Activated naive CD4-positive, alpha-beta T cell treated with anti-CD3 and anti-CD28 coated beads for 36 hours (primary cell): ENCODE measurements at places on chromosomes 7 and 10. TPM values are rescaled to one million over a fixed set of nuclear protein-coding genes. Genes with fewer than 3 reads are reported as not detected.
A peak's percentile ranks its signal among the peaks of the same experiment; 100 is the strongest.

DNA sequence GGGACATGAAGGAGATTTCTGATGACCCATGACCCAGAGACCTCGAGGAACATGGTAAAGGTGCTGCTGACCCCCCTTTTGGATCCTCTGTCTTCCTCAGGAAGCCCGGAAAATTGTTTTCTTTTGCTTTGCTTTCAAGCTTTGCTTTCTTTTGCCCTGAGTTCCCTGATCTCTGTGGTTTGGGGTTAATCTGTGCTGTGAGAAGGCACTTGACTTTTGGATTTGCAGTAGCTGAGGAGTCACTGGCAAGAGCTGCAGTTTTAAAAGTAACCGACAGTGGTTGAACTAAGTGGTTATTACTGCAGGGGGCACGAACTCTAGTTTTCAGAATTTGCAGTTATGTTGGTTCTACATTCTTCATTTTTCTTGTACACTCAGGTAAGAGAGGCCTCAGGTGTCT is 53.0 kb downstream of the PDZD8 start:
- no peak for DNase-seq

DNA sequence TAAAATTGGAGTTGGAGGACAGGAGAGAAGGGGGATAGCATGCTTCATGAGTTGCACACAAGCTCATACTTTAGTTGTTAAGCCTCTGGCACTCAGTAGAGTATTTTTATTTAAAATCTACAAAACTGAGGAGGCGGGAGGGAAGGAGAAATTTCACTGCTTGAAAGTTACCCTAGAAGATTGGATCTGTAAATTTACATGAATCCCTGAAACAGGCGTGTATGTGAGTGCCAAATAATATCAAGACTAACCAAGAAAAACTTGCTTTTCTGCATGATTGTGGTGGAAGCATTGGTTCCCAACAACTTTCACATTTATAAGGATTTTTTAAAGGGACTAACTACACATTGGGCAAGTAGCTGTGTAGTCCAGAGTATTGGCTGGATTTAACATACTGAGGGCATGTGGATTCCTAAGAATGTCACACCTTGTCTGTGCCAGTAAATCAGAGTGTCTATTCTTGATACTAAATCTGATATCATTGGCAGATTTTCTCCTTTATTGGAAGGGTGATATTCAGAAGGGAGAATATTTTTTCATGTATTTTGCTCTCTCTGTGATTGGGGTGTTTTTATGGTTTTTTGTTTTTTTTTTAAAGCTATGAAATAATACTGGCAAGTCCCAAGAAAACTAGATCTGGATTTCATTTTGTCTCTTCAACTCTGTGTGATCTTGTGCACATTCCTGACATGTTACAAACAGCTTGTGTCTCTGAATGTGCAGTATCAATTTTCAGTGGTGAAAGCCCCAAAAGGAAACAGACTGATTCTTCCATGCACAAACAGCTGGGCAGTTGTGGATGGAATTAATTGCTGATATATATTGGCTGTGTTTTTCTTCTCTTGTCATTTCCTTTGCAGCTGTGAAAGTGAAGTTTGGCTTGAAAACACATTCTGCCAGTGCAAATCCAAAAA is 67.2 kb downstream of the ADD3 start:
- no peak for DNase-seq

DNA sequence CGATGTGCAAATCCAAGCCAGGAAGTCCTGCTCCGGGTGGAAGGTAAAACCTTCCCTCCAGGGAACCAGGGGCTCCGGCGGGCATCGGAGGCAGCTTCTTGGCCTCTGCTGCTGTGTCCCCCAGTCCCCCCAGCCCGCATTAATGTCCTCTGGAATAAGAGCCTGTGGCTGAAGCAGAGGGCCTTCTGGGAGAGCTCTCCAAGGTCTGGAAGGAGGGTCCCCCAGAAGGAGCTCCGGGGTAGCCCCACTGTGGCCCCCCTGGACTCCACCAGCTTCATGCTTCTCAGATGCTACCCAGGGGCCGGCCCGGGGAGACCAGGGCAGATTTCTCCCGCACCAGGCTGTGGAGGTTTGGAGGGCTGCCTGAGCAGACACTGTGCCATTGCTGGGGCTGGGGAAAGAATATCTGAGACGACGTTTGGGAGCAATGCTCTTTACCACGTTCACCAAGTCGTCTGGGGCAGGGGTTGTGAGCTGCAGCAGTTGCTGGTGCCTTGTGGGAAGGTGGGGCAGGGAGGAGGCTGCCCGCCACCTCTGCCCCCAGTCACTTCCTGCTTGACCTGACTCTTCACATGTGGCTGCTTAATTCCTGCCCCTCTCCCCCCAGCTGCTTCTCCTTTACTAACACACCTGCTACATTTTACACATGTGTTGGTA is 8.3 kb downstream of the ZNF853 start:
- peak; percentile 37 for DNase-seq

DNA sequence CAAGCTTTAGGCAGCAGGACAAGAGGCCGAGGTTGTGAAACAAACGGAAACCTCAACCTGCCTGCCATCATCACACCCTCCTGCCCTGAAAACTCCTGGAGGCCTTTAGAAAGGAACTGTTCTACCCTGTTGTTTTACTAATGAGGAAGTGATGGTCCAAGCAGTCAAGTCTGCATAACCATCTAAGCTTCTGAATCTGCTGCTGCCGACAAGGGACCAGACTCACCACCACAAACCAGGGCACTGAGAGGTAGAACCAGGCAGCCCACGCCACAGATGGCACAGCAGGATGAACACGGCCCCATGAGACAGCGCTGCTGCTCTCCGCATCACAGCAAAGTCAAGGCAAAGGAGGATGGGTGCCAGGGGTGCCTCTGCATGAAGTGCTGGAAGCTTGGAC is 209.4 kb downstream of the CELF2 start:
- DNase-seq, result no peak

DNA sequence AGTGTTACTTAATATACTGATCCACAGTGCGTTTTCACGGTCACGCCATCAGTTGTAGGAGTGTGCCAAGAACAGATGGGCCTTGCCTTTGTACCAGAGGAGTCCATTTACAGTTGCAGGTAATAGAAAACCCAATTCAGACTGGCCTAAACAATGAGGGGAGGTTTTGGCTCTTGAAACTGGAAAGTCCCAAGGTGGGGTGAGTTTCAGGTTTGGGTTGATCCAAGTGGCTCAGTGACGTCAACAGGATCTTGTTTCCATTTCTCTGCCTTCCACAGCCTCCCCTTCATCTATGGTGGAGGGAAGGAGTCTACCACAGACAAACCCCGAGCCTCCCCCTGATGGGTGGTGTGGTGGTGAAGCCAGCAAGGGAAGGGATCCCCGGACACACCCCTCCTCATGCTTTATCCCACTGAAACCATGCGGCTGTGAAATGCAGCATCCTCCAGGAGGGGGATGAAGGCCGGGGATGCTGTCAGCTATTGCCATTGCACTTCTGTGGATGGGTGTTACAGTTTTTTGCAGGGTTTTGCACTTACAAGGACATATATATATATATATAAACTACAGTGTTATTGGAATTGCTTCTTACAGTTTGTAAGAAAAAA is 14.8 kb upstream of the SH2D4B start:
- no peak for DNase-seq

- no peak for DNase-seq
Observed at GRCh38 chr7:100077205-100077604, 4.3 kb downstream of the ZNF3 start.

GRCh38 chr10:110399106-110399964 is 94.6 kb upstream of the SMNDC1 start:
- DNase-seq, result no peak

- DNase-seq, result peak; percentile 65
Observed at GRCh38 chr10:75399461-75400162, 2.0 kb downstream of the ZNF503 start.

GRCh38 chr10:88537322-88537721 is 45.8 kb downstream of the RNLS start:
- no peak for DNase-seq

DNA sequence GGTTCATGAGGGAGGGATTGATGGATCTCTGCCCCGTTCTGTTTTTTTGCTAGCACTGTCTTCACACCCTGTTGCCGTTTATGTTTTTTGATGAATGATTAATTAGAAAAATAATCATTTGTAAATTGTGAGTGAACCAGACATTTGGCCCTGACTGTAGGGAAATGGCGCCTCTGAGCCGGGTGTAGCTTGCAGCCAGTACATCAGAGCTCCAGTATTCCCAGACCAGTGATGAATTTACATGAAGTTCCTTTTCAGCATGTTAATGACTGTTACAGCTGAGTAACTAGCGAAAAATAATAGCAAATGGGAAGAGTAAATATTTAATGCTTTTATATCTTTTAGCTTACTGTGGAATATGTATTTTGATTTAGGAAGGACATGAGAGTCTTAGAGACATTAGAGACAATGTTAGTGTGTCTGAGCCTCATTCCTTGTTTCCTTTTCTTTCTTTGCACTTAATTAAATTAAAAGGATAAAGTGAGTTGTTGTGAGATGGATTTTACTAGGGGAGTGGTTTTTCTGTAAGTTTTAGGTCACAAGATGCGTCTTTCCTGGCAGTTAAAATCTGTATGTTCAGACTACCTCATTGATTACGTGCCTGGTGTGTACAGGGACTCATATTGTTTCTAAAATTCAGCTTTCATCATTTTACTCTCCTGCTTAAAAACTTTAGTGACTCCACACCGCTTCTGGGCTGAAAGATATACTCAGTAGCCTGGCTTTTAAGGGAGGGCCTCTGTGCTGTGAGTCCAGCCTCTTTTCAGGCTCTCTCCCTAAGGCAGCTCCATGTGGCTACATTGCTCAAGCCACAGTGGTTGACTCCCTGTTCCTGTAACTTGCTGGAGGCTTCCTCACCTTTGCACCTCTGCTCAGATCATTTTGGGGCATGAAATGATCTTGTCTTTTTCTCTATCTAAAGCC is 86.4 kb downstream of the AUTS2 start:
- no peak for DNase-seq

GRCh38 chr7:13851736-13852135 is 137.7 kb downstream of the ETV1 start:
- no peak for DNase-seq

URGCP gene
- total RNA-seq, result 21.5 TPM
